Naive B cell (primary cell): ENCODE measurements at places on chromosomes 6 and 20.

DNA sequence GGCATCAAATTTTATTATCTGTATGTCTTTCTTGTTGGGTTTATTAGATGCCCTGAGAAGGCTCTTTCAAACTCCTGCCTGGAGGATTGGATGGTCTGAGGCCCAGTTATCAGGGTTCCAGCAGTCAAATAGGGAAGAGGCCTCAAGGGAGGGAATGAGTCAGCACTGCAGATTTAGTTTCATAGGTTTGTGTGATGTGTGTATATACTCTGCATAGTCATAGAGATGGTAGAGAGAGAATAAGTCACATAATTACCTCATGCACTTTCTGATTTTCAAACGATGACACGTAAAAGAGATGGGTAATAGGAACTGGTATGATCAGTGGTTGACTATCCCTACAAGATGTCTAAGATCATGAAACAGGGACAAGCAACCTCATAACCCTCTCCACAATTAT lies 82.1 kb downstream of the ADAT2 start:
- DNase-seq = no peak

- DNase-seq = no peak
These were observed 2.5 kb downstream of the ACTL10 start for GRCh38 chr20:33669224-33669623.

DNA sequence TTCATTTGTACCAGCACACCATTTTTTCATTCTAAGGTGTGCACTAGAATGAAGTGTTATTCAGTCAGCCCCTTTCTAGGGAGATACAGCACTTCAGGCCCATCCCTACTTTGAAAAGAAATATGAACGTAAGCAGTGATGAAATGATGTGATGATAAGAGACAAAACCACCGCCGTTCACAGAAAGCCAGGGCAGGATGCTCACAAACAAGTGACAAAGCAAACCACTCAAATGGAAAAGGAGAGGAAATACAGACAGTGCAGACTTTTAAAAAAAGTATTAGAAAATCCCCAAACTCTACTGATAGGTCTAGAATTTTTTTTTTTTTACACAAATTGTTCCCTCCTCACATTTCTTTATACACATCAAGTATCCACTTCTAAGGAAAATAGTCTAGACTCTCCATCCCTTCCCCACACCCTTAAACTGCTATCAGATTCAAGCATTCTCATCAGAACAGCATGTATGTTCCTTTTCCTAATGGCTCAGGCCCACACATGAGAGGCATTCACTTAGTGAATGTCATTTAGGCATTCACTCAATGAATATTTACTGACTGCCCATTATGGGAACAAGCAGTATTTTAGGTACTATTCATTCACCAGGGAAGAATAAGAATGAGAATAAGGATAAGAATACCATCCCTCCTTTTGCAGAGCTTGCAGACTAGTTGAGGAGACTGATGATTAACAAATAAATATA lies 243.5 kb downstream of the GMPR start:
- DNase-seq = no peak

DNA sequence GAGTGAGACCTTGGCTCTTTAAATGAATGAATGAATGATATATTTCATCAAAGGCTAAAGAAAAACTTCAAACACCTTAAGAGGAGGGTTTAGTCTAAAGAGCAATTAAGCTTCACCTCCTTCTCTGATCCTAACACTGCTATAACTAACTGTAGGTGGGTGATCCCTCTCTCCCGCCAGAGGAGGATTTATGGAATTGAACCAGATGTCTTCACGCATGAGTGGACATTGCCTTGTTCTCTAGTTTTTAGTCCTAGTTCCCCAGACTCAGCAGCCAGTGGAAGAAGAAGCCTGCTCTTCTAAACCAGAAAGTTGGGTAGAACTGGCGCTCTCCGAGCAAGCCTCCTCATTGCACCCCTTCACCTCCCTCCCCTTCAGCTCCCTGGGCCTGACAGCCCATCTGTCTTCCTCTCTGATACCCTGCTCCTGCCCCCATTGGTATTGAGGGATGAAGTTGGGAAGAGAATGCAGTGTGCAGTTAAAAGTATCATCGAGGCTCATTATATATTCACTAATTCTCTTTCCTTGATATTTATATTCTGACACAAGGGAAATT lies 142.7 kb downstream of the ARID1B start:
- DNase-seq = no peak

DNA sequence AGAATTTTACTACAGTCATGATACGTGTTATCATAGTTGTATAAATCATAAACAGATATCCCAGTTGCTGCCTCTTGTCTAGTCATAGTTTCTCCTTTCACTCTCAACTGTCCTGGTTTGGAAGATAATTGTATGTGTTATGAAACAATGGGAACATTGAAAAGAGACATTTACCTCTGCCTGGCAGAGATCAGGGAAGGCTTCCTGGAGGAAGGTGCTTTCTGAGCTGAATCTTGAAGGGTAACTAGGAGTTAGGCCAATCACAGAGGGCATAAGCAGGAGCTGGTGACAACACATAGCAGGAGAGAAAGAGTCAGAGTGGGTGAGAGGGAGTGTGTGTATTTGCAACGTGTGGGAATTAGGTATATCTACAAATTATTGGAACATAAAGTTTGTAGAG lies 5.4 kb downstream of the ASXL1 start:
- no peak for DNase-seq

DNA sequence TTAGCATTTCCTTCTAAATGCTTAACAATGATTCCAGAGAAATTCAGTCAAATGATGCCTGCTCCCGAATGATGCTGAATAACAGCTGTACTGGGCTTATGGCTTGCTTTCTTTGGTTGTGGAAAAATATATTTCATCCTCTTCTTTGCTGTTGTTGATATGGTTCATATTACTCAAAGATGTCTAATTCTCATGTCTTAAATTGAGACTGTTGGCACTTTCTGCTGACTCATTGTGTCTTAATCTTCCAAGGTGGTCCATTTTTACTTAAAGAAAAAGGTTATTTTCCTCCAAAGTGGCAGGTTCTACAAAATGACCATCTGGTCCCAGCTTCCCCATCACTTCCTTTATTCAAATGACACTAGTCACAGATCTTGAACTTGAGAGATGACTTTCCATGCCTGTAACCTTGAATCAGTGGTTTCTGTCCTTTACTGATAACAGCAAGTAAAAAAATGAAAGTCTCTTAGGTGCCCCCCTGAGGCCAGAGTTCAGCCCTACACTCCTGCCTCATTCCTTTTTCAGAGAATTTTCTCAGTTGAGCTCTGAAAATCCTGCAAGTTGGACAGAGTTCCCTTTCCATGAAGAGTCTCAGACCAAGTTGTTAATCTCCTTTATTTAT lies 6.9 kb downstream of the SNAP25 start:
- DNase-seq = no peak
